ENCODE measurements at places on chromosomes 7 and 10.

DNA sequence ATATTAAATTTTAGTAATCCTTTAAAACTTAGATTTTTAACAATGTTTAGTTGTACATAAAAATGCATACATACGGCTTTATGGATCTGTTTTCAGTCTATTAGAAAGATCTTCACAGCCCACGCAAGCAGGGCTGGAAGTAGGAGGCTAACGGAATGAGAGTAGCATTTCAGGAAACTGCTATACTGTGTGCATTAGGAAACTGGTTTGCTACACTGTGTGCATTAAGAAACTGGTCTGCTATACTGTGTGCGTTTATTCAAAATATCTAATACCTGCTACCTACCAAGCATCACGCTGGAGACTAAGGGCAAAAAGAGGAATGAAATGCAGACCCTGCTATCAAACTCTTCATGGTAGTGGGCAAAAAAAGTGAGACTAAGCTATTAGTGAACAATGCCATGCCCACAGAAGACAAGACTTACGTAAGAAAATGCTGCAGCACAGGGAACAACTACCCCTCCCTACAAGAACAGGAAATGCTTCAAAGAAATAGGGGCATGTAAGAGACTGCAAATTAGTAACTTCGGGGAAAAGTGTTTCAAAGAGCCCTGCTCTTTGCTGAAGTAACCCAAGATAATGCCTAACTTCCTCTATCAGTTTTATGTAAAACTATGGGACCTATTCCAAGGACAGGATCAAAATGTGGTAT, 11.3 kb downstream of the RAB11FIP2 start:
- DNase-seq = no peak

GRCh38 chr10:79101560-79102497, 33.1 kb downstream of the ZMIZ1 start:
- DNase-seq = peak; percentile 43

DNA sequence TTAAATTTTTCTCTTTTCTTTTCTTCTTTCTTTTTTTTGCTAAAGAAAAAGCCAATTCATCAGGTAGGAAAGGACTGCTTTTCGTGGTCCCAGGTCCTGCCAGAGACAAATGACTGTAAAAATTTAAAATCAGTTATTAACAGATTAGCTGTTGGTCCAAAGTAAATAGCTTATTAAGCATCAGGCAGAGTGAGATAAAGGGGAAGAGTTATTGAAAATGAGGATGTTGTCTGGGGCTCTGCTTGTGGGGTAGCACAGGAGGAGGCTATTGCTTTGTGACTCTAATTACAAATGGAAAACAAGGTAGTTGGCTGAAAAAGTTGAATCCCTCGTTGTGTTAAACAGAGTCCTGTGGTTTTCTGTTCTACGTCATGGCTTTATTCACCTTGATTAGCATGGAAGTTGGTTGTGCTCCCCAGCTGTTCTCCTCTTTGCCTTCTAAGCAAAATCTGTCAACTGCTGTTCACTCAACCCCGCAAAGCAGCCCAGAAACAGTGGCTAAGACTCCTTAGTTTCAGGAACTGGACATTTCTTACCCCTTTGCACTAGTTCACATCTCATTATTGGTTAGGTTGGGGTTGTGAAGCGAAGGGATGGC, 128.9 kb downstream of the SNX10 start:
- DNase-seq = no peak

DNA sequence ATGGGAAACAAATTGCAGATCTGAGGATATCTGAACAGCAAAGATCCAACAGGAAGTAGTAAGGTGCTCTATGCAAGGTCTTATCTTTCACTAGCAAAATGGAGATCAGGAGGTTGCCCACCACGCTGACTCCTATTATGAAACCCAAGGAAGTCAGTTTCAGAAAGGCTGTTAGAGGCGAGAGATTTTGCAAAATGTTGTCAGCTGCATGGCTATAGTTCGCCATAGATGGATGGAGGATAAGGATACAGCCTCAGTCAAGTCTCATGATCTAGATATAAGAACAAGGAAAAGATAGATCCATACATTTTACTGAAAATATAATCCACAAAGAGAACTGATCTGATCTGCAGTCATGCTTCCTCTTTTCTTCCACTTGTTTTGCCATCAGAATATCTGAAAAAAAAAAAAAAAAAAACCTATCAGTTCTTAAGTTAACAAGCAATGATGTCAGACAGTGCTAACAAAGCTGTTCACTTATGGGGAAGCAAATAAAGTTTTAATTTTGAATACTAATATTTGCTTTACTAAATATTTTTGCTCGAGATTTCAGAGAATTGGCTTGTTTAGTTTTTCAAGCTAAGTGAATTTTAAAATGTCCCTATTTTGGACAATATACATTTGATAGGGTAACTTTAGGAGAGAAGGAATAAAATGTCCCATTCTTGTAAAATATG, 2.0 kb downstream of the GPR85 start:
- no peak for DNase-seq

- DNase-seq = no peak
Observed at GRCh38 chr7:151769188-151769821, 107.6 kb downstream of the PRKAG2 start.

DNA sequence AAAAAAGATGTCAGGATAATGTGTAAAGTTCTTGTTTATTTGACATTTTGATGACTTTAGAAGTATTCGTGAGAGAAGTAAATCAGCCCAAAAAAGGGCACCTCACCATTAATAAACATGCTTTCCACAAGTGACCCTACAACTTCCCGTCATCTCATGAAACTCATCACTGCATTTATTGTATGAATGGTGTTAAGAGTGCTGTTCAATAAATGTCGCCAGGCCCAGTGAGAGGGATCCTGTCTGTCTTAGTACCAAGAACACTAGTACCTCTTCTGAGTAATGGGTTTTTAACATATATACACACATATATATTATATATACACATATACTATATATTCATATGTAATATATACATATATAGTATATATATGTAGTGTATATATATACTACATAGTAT, 61.9 kb downstream of the TMEM26 start:
- DNase-seq = no peak

DNA sequence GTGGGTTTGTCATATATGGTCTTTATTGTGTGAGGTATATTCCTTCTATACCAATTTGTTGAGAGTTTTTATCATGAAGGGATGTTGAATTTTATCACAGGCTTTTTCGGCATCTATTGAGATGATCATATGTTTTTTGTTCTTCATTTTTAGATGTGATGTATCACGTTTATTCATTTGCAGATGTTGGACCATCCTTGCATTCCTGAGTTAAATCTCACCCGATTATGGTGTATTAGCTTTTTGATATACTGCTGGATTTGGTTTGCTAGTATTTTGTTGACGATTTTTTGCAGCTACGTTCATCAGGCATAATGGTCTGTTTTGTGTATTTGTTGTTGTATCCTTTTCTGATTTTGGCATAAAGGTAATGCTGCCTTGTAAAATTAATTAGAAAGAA, 311.0 kb downstream of the PTEN start:
- DNase-seq = no peak

- DNase-seq = no peak
Observed at GRCh38 chr7:70695795-70696083, 436.2 kb upstream of the GALNT17 start.

- no peak for DNase-seq
Observed at GRCh38 chr7:92623544-92623943, 33.4 kb upstream of the FAM133B start.

GRCh38 chr10:76641215-76641614, 996.4 kb downstream of the KCNMA1 start:
- no peak for DNase-seq

DNA sequence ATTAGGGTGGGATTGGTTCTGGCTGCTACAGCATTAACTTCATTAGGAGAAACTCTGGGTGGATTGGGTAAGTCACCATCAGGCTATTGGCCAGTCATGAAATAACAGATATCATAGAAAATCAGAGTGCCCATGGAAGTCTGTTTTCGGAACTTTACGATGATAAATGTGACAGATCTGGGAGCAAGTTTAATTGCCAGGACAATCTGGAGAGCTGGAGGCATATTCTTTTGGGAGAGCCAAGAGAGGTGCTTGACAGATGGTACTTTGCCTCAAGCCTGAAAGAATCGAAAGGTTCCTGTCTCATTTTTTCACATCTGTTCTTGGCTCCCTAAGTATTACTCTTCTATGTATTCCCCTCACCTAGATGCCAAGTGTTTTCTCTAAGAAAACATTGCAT, 369.9 kb downstream of the CNTNAP2 start:
- DNase-seq = no peak

GRCh38 chr10:22258471-22258870, 40.7 kb upstream of the EBLN1 start:
- DNase-seq = no peak

DNA sequence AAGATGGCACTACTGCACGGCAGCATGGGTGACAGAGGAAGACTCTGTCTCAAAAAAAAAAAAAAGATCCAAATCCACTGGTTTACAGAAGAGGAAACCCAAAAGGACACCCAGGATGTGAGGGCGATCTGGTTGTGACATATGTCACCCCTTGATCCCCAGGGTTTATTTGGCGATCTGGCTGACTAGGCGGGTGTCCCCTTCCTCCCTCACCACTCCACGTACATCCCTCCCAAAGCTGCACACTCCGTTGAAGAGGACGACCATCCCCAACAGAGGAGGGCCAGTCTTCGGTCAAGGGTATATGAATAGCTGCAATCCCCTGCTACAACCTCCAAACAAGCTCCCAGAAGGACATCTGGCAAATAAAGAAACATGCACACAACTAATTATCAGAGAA, 111.6 kb downstream of the HTR5A start:
- DNase-seq = no peak

GRCh38 chr10:119826771-119827170, 45.9 kb downstream of the MCMBP start:
- DNase-seq = no peak

DNA sequence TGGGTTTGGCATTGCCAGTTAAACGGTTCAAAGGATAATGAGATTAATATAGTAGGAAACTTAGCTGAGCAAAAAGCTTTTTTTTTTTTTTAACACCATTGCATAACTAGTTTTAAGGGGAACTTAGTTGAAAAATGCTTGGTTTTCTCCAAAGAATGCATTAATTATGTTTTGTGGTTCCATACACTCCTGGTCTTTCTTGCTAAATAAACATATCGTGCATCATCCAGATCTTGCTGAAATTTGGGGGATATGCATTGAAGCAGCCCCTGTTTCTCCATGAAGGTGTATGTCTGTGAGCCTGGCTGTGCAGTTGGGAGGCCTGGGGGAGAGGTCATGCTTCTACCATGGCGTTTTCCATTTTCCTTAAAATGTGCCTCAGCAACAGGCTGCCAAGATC, 558.2 kb upstream of the GALNT17 start:
- DNase-seq = no peak

- peak; percentile 16 for DNase-seq
Observed at GRCh38 chr7:81482600-81483186, 287.2 kb downstream of the HGF start.

DNA sequence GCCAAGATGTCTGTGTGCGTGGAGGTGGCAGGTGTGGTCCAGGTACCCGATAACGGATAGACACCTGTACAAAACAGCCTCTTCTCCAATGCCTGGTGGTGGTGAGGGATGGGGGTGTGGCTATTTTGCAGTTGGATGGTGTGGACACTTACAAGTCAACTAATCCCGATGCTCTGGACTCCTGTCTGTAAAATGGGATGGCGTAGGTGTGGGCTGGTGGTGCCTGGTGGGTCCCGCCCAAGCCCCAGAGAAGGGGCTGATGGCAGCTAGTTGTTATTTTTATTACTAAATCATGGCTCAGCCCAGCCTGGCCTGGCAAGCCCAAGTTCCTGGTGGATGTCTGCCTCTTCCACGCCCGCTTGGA, 22.3 kb downstream of the GTF2IRD1 start:
- DNase-seq = peak; percentile 78

Data from NCI-H1105 (cell line).